ENCODE measurements at places on chromosomes 7 and 10.

DNA sequence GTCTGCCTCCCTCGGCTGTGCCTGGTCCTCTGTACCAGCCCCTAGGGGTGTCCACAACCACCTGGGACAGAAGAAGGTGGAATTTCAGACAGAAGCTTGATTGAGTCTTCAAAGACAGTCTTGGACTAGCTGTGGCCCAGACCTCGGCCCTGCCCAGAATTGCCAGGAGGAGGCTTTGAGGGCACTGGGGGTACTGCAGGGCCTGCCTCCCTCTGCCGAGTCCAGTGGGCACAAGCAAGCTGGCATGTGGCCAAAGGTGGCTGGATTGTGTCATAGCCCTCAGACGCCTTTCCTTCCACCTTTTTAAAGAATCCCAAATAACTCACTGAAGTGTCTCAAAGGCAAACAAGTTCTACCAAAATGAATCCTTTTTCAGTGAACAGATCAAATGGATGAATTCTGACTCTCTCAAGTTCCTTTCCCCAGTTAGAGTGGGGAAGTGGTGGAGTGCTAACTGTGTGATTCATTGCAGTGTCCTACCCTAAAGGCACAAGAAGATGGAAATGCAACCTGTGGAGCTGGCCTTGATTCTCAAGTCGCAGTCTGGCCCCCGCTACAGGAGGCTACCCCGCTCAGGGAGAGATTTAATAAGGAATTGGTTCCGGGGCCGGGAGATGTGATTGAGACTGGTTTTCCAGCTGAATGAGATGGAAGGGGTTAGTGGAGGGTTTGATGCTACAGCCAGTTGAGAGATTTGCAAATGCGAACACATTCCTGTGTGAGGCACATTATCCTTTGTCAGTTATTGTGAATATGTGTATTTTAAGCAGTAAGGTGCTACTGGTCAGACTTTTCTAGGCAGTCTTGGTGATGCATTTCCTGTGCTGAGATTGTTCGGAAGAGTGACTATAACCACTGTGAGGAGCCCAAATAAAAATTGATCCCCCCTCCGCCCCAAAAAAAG lies 28.8 kb upstream of the SLC26A4 start:
- no peak for DNase-seq

DNA sequence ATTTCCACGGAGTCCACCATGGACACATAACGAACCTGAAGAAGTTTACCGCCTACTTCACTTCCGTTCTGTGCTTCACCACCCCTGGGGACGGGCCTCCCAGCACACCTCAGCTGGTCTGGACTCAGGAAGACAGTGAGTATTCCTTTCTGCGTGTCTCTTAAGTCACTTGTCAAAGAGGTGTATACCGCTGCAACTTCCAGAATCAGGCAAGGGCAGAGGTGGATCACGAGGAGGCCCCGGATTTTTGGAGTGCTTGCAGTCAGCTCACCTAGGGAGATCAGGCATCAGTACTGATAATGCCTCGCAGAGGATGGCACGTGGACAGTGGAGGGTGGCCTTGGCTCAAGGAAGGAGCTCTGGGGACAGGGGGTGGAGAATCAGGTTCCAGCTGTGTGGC lies 630.4 kb upstream of the FOXK1 start:
- no peak for DNase-seq

GRCh38 chr7:135349746-135350145 lies 116.1 kb downstream of the STRA8 start:
- DNase-seq: no peak

DNA sequence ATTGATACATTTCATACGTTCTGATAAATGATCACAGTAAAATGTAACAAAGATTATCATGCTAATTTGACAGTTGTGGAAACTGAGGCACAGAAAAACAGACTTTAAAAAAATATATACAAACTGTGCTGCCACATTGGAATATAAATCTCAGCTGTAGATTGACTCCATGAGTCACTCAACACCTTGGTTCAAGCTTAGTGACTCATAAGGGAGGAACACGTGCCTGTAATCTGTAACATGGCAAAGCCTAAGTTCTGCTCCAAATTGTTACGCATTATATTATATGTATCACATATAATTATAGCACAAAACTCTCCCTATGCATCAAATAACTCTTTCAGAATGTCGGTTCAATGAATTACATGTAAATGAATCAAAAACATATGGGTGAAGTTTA lies 1047.5 kb downstream of the GATA3 start:
- no peak for DNase-seq

DNA sequence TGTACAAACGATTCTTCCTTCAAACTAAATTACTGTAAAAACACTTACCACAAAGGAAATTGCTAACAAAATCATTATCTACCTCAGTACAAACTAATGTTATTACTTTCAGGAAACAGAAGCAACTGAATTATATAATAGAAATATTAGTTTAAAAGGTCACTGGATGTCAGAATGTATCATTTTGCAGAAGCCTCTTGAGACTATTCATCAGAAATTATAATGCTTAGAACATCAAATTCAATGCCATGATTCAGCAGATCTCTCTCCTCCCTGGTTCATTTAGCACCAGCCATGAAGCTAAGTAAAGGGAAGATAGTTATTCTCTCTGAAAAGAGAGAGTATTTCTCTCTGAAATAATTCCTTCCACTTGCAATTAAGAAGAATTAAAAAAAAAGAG lies 223.3 kb downstream of the IMMP2L start:
- DNase-seq: no peak

- no peak for DNase-seq
Observed at GRCh38 chr10:92595505-92595904, 2.6 kb downstream of the KIF11 start.

DNA sequence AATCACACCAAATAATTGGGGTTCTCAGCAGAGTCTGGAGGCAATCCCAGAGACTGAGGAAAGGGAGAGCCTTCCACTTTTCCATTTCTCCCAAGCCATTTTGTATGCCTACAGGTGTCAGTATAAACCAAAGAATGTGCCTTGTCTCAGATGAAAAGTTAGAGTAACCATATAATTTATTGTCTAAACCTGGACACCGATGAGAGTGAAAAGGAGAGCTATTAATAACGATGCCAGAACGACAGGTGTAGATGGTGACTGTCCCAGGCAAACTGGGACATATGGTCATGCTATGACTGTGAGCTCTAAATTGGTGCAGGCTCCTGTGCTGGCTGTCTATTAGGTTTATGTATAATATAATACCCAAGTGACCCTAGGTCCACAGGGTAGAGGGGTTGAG lies 219.6 kb downstream of the ARHGAP12 start:
- no peak for DNase-seq

- no peak for DNase-seq
Observed at GRCh38 chr7:47069385-47070076, 512.4 kb downstream of the TNS3 start.

DNA sequence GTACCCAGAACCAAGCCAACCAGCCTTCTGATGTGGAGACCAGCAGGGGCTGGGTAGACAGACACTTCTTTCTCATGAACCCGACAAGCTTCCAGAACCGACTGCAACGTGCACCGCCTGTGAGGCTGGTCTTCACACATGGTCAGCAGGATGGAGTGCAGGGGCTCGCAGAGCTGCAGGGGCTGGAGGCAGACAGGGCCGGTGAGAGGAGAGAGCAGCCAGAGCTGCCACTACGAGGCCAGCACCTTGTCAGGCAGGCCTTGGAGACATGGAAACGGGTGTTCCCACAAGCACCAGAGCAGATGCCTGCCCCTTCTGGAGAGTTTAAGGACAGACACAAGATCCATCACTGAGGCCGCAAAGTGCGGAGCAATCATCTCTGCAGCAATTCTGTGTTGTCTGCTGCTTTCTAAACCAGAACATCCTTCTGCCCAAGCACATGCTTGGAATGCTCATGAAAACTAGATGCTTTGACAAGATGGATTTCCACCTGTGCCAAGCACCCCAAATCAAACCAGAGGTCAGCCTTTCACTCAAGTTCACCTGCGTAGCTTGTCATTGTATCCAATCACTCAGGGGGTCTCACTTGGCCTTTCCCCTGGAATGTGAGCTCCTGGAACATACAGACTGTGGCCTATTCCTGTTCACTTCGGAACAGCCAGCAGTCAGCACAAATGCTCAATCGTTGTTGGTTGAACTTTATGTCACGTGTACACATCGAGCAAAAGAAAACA lies 32.2 kb downstream of the FRMPD2 start:
- DNase-seq: no peak

DNA sequence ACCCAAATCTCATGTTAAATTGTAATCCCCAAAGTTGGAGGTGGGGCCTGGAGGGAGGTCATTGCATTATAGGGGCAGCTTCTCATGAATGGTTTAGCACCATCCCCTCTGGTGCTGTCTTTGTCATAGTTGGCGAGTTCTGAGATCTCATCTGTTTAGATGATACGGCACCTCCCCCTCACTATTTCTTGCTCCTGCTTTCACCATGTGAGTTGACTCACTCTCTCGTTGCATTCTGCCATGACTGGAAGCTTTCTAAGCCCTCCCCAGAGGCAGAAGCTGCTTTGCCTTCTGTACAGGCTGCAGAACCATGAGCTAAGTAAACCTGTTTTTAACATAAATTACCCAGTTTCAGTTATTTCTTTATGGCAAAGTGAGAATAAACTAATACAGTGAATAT lies 18.9 kb upstream of the ZNF138 start:
- DNase-seq: no peak

GRCh38 chr7:3697472-3697871 lies 396.4 kb downstream of the SDK1 start:
- DNase-seq: no peak

DNA sequence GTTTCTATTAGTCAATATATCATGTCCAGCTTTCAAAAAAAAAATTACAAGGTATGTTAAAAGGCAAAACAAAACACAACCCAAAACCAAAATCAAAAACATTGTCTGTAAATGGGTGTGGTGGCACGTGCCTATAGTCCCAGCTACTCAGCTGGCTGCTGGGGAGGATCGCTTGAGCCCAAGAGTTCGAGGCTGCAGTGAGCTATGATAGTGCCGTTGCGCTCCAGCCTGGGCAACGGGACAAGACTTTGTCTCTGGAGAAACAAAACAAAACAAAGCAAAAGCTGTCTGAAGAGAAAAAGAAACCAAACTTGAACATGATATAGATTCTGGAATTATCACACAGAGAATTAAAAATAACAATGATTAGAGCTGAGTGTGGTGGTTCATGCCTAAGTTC lies 10.3 kb upstream of the CPA5 start:
- DNase-seq: no peak

All from NCI-H1105 (cell line).